ENCODE measurements at places on chromosomes 6 and 20. TPM values are rescaled to one million over a fixed set of nuclear protein-coding genes. Genes with fewer than 3 reads are reported as not detected.
A peak's percentile ranks its signal among the peaks of the same experiment; 100 is the strongest.

EPPIN gene
- not detected for total RNA-seq

GPX5 gene
- total RNA-seq, result not detected

RCAN2 gene
- total RNA-seq, result 19.8 TPM

PPP1R11 gene
- total RNA-seq, result 76.0 TPM

SLC17A9 gene
- 10.1 TPM for total RNA-seq

COL12A1 gene
- total RNA-seq, result 40.4 TPM

NDRG3 gene
- 21.0 TPM for total RNA-seq

ARMH2 gene
- not detected for total RNA-seq

DNA sequence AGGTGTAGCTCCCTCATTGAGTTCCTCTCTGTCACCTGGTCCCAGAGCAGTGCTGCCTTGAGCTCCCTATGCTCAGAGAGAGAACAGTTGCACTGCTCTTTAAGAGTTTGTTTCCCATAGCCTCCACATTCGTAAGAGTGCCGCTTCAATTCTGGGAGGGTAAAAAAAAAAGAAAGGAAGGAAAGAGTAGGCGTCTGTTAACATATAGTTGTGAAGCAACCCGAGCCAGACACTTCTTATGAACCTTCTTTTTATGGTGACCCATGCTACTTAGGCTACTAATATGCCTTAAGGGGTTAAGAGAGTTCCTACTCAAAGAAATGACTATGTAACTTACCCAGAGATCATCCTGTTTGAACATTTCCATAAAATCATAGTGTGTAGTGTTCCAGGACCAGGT lies 4.3 kb upstream of the ARG1 start:
- DNase-seq, result no peak

- peak; percentile 81 for DNase-seq
Measured at GRCh38 chr6:169452117-169452868, 198.6 kb upstream of the THBS2 start.

GRCh38 chr20:23926944-23927872 lies 47.7 kb upstream of the CST5 start:
- no peak for DNase-seq

- no peak for DNase-seq
Measured at GRCh38 chr6:22098601-22099031, 198.2 kb downstream of the PRL start.

- no peak for DNase-seq
Measured at GRCh38 chr6:90586546-90586835, 381 bp downstream of the MAP3K7 start.

GRCh38 chr6:134172706-134173365 lies 120.4 kb upstream of the SLC2A12 start:
- no peak for DNase-seq

GRCh38 chr6:24408719-24409410 lies 6.1 kb downstream of the MRS2 start:
- no peak for DNase-seq

DNA sequence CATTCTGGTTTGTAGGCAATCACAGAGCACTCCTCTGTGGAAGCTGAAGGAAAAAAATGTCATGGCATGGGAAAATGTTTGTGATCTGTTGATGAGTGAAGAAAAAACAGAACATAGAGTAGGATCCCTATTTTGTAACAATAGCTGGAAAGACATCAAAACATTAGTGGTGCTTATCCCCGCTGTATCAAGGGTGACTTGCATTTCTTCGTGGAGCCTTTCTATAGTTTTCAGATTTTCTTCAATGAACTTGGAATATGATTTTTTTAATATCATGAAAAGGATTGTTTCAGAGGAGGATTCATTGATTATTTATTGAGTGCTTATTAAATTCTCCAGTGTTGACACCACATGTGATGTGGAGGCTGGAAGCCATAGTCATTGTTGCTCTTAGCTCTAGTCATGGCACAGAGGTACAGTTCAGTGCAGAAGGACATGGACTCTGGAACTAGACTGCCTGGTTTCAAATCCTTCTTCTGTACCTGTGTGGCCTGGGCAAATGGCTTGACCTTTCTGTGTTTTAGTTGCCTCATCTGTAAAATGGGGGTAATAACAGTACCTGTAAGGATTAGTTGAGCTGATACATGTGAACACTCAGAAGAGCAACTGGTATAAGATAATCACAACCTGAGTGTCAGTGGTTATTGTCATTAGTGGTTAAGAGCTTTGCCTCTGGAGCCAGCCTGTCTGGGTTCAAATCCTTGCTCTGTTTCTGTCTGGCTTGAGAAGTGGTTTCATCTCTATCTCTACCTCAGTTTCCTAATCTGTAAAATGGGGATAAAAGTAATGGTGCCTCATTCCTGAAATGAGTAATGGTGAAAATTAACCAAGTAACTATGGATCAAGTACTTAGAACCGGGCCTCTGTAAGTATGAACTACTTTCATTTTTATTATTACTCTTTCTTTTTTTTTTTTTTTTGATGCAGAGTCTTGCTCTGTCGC lies 14.7 kb upstream of the CDKN1A start:
- DNase-seq, result no peak

- peak; percentile 83 for DNase-seq
Measured at GRCh38 chr20:47360297-47361056, 4.0 kb upstream of the ZMYND8 start.

- no peak for DNase-seq
Measured at GRCh38 chr6:34386316-34387137, 5.9 kb downstream of the NUDT3 start.

DNA sequence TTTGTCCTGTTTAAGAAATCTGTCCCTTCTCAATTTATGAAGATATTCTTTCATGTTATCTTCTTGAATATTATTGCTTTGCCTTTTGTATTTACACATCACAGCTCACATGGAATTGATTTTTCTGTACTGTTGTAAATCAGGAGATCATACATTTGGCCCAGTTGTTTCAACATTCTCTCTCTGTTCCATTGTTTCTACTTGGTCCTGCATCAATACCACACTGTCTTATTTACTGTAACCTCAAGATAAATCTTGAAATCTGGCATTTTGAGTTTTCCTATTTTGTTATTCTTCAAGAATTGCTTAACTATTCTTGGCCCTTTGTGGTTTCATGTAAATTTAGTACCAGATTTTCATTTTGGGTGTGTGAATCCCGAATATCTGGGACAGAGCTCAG lies 121.7 kb upstream of the CCN2 start:
- no peak for DNase-seq

GRCh38 chr6:119791736-119792135 lies 442.2 kb upstream of the MAN1A1 start:
- DNase-seq, result no peak

GRCh38 chr20:5008759-5009158 lies 7.4 kb upstream of the SLC23A2 start:
- DNase-seq, result no peak

DNA sequence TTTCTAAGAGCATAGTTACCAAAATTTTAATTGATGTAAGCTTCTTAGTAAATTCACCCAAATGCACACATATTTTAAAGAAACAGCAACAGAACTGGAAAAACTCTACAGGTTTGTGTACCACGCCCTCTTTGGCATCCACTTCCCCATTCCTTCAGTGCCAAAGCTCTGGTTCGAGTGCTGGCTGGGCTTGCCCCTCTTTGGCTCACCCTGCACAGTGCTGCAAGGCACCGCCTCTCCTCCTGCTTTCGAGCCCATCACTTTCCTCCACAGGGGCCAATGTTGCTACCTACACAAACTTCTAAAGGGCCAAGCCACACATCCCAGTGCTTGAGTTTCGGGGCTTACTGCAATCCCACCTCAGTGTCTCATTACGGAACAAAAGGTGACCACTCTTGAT lies 9.6 kb downstream of the LRP11 start:
- peak; percentile 80 for DNase-seq

GRCh38 chr6:138970856-138971425 lies 17.1 kb downstream of the REPS1 start:
- DNase-seq, result no peak

- DNase-seq, result no peak
Measured at GRCh38 chr6:6246544-6246943, 73.9 kb downstream of the F13A1 start.

- DNase-seq, result no peak
Measured at GRCh38 chr20:52060794-52061714, 130.5 kb downstream of the ZFP64 start.

DNA sequence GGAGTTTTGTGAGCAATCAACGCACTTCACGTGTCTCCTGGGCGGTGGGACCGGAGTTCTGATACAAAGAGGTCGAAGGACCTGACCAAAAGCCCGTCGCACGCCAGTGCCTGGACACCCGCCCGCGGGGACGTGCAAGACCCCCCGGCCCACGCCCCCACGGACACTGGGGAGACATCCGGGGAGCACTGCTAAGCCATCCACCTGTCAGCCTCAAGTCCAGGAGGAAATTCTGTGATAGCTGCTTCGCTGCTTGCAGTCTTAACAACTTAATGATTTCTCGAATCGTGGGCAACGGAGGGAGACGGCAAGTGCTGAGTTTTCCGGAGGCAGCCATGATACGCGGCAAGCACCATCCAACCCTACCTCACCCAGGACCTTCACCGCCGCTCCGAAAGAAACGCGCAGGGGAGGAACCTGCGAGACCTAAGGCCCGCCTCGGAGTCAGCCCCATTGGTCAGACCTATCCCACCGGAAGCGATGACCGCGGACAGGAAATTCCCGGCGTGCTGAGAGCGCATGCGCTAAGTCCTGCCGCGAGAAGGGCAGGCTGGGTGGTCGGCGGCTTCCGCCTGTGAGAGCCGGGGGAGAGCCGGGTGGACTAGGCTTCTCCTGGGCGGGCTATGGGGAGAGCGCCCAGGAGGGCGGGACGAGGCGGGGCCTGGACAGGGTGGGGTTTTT lies at the start of gene TFB1M:
TFB1M (minus strand) TSS at position 393 of the 681 bp plus-strand sequence; CDS start at position 337, 56 bp downstream.
- DNase-seq, result peak; percentile 99

- DNase-seq, result no peak
Measured at GRCh38 chr20:45969712-45970634, 2.0 kb downstream of the ZNF335 start.

DNA sequence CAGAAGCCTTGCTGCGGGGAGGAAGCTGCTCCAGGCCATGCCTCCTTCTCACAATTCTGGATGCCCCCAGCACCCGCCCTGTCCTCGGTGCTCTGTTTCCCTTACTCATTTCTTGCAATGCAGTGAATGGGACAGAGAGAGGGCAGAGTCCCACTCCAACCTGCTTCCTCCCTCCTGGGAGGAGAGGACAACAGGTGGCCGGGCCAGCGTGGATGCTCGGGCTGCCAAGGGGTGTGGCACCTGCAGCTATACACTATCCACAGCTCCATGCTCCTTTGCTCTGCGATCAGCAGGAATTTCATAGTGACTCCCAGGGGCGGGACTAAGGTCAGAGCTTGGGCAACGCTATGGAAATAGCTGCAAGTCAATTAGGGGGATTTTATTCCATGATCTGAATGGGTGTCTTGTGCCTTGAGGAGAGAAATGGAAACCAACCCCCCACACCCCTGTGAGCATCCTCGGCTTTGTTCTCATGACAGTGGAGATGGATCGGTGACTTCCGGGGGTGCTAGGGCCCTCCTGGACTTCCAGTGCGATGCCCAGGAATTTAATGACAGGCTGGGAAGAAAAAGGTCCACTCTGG lies 192.5 kb downstream of the MYLK4 start:
- no peak for DNase-seq

GRCh38 chr6:86856379-86856778 lies 80.9 kb upstream of the HTR1E start:
- DNase-seq, result no peak

GRCh38 chr6:110097443-110097842 lies 82.0 kb downstream of the WASF1 start:
- DNase-seq, result no peak

GRCh38 chr6:52620055-52620905 lies 43.4 kb upstream of the TRAM2 start:
- DNase-seq, result no peak

GRCh38 chr6:108665495-108666196 lies 104.9 kb downstream of the FOXO3 start:
- no peak for DNase-seq

- no peak for DNase-seq
Measured at GRCh38 chr6:128275681-128276080, 244.7 kb downstream of the PTPRK start.

DNA sequence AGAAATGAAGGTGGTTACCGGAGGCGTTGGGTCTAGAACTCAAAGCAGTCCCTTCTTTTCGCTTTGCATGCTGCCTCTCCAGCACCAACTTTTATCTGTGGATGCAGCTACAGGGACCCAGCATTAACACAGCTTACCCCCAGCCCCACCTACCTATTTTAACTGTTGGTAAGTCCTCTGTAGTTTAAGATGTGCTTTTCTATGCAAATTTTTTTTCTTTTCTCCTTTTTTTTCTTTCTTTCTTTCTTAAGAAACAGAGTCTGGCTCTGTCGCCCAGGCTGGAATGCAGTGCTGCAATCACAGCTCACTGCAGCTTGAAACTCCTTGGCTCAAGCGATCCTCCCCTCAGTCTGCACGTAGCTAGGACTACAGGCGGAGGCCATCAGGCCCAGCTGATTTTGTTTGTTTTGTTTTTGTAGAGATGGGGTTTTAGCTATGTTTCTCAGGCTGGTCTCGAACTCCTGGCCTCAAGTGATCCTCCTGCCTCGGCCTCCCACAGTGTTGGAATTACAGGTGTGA lies 6.5 kb upstream of the USP45 start:
- peak; percentile 53 for DNase-seq

DNA sequence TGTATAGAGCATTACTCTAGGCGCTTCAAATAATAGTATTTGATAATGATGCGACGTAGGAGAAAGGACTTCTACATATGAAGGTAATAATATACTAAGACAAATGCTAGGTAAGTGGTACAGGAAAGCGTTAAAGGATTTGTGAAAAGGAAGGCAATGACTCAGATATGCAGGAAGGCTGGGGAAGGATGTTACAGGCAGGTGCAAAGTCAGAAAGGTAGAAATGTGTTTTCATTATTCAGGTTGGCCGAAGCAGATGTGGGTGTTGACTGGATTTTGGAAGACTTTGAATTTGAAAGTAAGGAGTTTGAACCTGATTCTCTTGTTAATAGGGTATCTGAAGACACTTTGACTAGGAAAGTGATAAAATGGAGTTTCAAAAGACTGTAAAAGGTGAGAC lies 51.0 kb downstream of the STK4 start:
- no peak for DNase-seq

- no peak for DNase-seq
Measured at GRCh38 chr6:20266851-20267608, 54.8 kb upstream of the MBOAT1 start.

DNA sequence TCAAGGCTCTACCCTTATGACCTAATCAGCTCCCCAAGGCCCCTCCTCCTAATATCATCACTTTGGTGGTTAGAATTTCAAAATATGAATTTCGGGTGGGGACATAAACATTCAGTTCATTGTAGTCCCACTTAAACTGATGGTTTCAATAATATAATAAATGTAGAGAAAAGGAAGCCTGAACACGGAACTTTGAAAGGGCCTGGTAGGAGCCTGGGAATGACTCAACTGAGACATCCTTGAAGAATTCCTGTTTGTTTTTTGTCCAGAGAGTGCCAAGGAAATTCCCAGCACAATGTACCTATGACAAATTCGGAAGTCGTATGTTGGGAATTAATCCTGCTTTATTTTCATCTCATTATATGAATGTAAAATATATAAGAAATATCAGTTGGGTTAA lies 457.9 kb downstream of the PLCB1 start:
- no peak for DNase-seq

Data from ureter (tissue), 1 donor.